ENCODE measurements at places on chromosomes 13 and 19.

DNA sequence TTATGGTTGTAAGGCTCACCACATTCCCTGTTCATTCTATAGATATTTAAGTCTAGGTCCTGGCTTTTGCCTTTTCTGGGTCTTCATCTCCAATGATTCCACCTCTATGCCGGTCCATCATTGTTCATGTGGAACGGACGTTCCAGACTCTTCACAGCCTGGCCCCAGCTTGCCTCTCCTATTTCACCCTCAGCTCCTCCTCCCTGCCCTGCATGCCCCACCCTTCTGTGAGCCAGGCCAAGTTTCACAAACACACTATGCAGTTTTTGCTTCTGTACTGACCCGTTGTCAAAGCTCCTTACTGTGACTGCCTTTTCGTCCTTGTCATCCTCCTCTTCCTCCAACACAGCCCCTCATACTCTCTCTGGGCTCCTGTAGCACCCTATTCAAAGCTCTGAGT is 31.3 kb downstream of the TEX26 start:
- no peak for DNase-seq

DNA sequence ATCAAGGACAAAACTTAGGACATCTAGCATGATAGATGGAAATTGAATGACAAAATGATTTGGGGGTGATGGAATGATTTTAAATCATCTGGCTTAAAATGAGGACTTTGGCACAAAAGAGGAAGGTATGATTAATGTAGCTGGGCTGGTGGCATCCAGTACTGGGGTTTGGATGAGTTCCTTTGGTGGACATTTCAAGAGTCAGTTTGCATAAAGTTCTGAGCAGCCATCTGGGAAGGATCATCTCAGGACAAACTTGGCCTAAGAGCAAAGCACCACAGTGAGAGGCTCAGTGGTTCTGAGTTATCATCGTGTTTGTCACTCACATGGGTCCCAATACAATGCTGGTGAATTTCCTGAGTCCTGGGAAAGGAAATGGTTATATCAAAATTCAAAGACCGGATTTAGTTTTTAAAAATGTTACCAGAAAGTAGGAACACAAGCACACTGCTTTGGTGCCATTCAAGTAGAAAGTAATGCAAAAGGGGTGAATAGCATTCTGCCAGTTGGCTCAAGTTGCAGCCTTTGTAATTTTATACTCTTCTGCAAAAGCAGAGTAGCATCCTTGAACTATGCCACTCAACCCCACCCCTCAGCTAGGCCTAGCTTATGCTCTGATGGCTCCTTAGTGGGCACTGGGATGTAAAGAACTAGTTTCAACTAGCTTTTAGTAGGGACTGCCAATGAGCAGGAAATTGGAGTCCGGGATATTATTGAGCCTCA is 219.0 kb downstream of the COG6 start:
- DNase-seq, result no peak

GRCh38 chr13:105368781-105369180 is 1166.7 kb downstream of the EFNB2 start:
- DNase-seq, result no peak

DNA sequence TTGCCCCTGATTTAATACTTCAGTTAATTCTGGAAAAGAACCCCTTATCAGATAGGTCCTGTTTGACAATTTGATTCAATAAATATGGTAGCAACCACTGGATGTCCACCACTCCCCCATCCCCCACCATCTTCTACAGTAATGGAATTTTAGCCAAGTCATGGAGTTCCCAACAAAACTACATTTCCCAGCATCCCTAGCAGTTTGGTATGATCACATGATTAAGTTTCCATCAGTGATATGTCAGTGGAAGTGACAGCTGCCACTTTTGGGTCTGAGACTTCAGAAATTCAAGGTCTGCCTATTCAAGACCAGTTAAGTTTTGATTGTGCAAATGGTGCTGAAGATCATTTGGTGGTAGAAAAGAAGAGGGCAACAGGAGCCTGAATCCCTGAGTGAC is 85.5 kb downstream of the CACNA1A start:
- DNase-seq, result no peak

DNA sequence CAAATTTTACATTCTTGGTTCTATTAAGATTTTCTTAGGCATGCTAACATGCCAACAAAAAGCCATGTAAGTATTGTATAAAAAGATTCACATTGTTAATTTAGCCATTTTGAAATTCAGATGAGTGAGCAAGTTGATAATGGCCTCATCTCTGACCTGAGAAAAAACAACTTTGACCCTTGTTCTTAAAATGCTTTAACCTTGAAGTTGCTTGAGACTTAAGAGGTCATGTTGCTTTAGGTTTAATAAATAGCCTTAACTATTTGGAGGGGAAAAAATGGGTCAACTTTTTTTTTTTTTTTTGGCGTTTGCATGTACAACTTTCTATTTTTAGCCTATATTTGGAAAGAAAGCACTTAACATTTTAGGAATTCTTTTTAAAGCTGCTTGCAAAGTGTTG is 6.0 kb downstream of the MIR17HG start:
- no peak for DNase-seq

- no peak for DNase-seq
Observed at GRCh38 chr19:15177269-15178116, 23.3 kb downstream of the NOTCH3 start.

- no peak for DNase-seq
Observed at GRCh38 chr13:101398191-101398590, 18.1 kb downstream of the NALCN start.

- DNase-seq, result peak; percentile 39
Observed at GRCh38 chr13:60755380-60756163, 358.6 kb downstream of the TDRD3 start.

GRCh38 chr13:42798118-42798517 is 16.7 kb downstream of the FAM216B start:
- no peak for DNase-seq

- no peak for DNase-seq
Observed at GRCh38 chr19:45852145-45852750, 10.7 kb downstream of the SYMPK start.

GRCh38 chr13:23990455-23990854 is 93.2 kb upstream of the C1QTNF9B start:
- DNase-seq, result no peak

DNA sequence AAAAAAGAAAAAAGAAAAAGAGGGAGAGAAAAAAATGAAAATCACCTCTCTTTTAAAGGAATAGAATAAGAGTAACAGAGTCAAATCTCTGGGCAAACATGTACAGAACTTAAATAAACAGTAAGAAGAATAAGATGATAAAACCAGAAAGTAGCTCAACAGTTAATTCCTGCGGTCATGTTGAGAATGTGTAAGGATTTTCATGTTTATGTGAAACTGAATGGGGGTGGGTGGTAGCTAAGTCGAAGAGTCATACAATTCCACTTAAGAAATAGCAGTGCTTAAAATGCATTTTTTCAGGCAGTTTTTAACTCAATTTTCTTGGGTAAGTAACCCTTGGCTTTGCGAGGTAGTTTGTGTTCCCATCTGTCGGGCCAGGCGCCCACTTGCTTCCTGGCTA is 60.9 kb downstream of the PEX11G start:
- no peak for DNase-seq

DNA sequence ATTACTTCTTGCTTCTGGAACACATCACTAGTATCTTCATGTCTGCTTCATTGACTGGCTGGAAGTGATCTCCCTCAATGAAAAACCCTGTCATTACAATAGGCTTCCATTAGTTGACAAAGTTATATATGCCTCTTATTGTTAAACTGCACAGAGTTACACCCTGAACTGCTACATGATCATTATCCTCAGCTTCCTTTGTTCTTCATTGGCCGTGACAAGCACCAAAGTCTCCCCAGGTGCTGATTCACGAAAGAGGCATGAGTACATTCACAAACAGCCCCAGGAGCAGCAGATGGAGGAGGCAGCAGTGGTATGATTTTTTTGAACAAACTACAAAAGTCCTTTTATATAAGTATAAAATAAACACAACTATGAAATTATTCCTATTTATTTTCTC is 51.4 kb downstream of the VWA8 start:
- DNase-seq, result no peak

- DNase-seq, result no peak
Observed at GRCh38 chr13:51806566-51806965, 2.6 kb upstream of the DHRS12 start.

DNA sequence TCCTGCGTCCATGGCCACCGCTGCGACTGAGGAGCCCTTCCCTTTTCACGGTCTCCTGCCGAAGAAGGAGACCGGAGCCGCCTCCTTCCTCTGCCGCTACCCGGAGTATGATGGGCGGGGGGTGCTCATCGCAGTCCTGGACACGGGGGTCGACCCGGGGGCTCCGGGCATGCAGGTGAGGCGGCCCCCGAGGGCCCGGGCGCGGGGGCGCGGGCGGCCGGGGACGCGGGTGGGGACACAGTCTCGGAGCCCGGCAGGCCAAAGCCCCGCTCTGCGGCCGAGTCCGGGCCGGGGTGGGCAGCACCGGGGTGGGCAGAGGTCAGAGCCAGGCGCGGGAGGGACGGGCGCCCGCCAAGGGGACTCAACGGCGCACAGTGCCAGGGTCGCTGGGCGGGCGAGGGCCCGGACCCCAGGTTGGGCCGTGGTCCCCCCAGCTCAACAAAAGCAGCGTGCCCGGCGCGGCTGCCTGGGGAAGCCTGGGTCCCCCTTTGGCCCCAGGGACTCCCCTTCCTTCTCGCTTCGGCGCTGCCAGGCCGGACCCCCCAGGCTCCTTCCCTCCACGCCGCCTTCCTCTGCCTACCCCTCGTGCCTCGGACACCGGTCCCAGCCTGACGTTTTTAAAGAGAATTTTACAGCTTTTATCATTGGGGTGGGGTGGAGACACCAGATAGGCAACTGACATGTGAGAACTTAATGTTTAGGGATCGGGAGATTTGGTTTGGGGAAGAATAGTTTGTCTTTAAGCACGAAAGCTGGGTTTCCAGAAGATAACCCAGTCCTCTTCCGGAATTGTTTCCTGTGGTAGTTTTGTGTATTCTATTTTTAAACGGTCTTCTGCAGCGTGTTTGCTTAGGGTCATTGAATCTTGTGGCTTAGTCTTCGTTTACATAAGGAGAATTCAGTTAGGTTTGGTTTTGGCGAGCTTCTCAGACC is 509 bp downstream of the TPP2 start:
- DNase-seq, result no peak

- no peak for DNase-seq
Observed at GRCh38 chr19:50705422-50706019, 14.1 kb downstream of the SHANK1 start.

- no peak for DNase-seq
Observed at GRCh38 chr19:13847407-13848339, 29.3 kb upstream of the NANOS3 start.

DNA sequence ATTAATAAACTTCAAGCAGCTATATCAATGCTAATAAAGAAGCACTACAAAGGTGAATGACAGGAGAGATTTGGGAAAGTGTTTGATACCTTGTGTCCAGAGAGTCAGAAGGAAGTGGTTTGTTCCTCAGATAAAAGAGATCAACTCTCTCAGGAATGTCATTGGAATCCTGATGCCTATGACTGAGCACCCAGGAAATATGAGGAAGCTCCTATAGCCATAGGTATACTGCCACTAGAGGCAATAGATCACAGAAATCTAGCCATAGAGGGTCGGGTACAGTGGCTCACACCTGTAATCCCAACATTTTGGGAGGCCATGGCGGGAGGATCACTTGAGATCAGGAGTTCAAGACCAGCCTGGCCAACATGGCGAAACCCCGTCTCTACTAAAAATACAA is 612.6 kb downstream of the DACH1 start:
- DNase-seq, result no peak

DNA sequence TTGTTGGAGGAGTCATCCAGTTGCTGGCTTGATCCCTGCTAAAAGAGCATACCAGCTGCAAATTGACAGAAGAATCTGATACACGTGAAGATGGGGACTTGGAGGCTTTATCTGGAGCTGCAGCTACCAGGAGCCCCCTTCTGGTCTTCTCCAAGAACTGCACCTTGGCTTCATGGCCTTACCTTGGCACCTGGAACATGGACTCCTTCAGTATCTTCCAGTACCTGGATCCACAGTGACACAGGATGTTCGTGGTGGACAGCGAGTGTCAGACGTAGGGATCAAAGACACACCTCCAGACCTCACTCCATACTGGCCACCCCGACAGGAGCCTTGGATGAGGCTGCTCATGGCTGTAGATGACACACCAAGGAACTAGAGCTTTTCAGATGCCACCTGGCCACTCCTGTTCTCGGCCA is 9.9 kb upstream of the ACSBG2 start:
- no peak for DNase-seq

DNA sequence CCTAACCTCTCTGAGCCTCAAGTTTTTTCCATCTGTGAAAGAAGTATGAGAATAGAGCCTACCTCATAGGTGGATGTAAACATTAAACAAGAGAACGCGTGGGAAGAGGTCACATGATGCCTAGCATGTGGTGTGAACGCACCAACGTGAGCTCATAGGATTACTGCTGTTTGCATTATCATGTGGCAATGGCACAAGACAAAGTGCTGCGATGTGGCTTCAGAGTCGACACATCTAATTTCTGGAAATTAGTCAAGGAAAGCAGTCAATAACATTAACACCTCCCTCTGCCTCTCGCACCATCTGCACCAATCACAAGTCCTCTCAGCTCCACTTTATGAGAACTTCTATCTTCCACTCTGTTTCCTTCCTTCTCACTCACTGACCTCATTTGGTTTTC is 489.7 kb downstream of the COG6 start:
- no peak for DNase-seq

GRCh38 chr19:34364830-34365462 is at the start of gene GPI:
Gene GPI (plus strand): TSS chr19:34365196. CDS start chr19:34365267, 71 bp downstream.
- DNase-seq, result no peak

GRCh38 chr19:56567274-56568120 is at the start of gene ZNF470:
Gene ZNF470 (plus strand): TSS chr19:56567468. CDS start chr19:56570312, 2,844 bp downstream.
- peak; percentile 67 for DNase-seq

- DNase-seq, result no peak
Observed at GRCh38 chr19:14063105-14063504, 1.2 kb upstream of the PALM3 start.

DNA sequence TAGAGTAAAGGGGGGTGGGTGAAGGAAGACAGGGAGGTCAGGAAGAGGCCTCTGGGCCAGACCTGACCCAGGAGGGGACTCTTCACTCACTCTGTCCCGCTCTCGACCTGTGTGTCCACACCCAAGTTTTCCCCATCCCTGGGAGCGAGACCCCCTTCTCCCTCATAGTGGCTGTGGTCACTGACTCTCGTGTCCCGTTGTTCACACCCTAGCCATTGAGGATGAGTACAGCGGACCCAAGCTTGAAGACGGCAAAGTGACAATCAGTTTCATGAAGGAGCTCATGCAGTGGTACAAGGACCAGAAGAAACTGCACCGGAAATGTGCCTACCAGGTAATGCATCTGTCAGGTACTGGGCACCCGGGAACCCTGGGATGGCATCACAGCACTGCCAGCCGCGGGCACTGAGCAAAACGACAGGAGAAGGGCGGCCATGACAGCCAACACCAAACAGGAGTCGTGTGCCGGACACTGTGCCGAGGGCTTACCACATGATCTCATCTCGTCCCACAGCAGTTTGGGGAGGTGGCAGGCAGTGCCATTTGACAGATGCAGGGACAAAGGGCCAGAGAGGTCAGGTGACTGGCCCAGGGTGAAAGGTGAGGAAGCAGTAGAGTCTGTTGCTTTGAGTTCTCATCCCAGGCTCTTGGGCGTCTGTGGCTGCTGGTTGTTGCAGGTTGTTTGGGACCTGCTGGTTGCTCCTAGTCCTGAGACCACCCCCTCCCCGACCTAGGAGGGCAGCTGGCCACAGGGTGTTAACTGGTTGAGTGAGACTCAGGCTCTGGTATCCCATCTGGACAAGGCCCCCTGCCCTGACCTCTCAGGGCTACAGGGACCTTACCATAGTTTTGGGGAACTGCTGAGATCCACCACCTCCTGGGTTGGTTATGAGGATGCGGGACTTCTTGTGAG is 29.6 kb downstream of the PPP5C start:
- no peak for DNase-seq
